ENCODE measurements at places on chromosomes 2 and 18.

DNA sequence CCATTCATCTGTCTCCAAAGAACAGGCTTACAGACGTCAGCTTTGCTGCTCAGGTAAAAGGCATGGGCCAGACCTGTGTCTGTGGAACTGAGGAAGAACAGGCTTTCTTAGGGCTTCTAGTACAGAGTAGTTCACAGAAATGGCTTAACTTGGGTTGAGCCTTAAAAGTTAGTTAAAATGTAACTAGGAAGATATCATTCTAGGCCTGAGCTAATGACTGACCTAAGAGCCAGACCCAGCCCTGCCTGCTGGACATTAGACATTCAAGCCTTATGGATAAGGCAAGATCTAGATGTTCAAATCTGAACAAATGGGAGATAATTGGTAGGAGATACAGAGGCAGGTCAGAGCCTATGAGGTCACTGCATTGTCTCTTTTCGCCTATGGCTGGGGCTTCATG lies 73.9 kb upstream of the SLC14A2 start:
- no peak for DNase-seq

DNA sequence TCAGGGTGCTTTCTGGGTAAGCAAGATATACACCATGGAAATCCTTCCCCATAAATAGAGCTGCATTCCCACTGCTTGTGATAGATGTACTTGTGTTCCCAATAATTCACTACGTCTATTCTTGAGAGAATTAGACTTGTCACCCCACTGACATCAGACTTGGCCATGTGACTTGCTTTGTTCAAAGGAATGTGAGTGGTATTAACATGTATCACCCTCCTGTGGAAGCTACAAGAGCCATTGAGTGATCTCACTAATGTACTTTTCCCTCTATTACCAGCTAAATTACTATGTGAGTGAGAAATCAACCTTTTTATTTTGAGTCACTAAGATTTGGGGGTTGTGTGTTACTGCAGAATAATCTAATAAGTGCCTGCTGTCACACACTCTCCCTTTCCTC lies 176.0 kb downstream of the CCDC178 start:
- DNase-seq: peak; percentile 12

DNA sequence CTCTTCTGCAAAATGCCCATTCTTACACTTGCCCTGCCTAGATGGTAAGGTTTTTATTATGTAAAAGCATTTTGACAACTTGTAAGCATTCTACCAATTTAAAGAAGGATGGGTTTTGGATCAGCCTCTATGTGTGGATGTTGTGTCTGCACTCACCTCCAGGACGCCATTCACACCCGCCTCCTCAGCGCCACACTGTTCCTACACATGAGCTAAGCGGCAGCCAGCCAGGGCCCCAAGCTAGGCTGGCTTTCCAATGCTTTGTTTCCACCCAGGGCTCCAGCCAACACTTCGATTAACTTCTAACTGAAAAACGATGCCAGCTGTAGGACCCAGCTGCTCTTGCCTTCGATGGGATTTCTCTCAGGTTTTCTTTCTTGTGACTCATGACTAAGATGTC lies 73.3 kb upstream of the FZD7 start:
- no peak for DNase-seq

DNA sequence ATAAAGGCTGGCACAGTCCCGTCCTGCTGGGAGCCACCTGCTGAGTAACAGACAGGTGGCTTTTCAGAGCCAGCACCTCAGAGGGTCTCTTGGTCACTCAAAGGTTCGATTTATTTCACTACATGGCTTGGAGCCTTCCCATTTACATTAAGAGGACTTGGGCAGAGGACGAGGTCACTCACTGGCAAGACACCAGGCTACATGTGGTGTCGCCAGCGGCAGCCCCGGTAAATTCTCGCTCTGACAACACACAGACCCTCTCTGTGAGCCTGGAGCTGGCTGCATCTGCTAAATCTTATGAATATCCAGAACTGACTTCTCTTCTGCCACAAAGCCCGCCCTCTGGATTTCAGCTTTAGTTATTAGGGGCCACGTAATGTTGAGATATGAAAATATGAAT lies 254.7 kb downstream of the VAPA start:
- DNase-seq: no peak

DNA sequence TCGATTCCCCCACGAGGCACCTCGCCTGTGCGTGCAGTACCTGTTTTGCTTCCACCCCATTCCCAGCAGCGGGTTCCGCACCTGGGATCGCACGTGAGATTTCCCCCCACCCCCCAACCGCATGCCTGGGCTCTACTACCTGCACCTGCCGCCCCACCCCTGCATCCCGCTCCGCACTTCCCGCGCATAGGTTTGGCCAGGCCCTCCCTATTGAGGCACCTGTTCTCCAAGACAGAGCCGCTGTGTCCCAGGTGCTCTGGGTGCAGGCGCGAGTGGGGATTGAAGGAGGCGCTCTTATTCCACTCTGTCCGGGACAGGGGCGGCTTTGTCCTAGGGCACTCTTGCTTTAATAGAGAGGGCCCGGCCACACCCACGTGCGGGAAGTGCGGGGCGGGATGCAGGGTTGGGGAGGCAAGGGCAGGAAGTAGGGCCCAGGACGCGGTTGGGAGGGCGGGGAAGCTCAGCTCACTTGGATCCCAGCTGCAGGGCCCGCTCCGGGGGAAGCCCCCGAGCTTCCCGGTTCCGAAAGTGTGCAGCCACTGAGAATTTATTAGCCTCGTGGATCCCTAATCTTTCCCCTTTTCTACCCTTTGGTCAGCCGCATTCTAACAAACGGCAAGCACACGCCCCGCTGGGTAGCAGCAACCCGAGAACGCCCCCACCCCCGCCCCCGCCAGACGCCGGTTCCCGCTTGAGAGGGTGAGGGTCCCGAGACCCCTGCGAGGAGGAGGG lies 670 bp upstream of the MOCOS start:
- no peak for DNase-seq

GRCh38 chr2:8851811-8852560 lies 14.6 kb upstream of the KIDINS220 start:
- no peak for DNase-seq

DNA sequence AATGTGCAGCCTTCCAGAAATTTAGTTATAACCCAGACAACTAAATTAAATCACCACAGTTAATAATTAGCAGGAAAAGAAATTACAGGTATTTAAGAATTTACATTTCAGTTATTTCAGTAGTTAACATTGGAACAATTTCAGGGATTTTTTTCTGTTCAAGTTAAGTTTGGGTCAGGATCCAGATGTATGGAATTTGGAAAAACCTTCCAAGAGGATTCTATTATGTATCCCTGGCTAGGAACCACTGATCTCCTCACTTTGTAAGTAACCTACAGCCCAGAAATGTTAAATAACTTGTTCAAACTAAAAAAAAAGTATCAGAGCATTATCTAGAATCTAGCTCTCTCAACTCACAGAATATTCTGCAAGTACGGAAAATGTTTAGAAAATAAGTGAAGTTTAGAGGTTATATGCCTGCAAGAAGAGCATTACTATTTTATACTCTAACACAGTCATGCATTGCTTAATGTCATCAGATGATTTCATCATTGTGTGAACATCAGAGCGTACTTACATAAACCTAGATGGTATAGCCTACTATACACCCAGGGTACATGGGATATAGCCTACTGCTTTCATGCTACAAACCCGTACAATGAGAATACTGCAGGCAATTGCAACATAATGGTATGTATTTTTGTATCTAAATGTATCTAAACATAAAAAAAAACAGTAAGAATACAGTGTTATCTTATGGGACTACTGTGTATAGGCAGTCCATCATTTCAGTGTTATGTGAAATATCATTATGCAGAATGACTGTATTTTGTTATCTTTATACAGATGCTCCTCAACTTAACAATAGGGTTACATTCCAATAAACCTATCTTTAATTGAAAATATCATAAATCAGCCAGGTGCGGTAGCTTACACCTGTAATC lies 6.1 kb downstream of the NCKAP1 start:
- peak; percentile 55 for DNase-seq

GRCh38 chr2:103292573-103292972 lies 530.7 kb downstream of the TMEM182 start:
- no peak for DNase-seq

DNA sequence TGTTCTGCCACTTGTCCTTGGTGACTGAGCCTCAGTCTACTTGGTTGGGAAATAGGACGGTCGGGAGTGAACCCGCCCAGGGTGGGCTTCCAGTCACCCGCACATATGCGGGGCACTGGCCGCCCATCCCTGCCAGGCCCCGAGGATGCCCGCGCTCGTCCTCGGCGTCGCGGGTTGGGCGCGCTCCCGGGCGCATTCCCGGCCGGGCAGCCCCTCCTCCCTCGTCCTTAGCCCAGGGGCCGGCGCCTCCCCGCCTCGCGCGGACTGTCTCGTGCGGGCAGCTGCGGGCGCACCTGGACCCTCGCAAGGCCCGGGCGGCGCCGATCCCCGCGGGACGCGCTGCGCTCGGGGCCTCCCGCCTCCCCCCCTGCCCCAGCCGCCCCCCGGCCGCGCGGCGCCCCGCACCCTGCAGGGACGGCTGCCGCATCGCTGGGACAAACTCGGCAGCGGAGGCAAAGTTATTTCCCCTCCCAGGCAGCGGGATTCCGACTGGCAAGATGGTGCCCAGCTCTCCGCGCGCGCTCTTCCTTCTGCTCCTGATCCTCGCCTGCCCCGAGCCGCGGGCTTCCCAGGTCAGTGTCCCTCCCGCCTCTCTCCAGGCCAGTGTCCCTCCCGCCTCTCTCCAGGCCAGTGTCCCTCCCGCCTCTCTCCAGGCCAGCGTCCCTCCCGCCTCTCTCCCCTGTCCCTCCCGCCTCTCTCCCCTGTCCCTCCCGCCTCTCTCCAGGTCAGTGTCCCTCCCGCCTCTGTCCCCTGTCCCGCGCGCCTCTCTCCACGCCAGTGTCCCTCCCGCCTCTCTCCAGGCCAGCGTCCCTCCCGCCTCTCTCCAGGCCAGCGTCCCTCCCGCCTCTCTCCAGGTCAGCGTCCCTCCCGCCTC lies at the start of gene FBLN7:
TSS of gene FBLN7 (plus strand) at position 227 of the 874 bp plus-strand sequence. CDS start at position 498, 271 bp downstream.
- DNase-seq: peak; percentile 10

DNA sequence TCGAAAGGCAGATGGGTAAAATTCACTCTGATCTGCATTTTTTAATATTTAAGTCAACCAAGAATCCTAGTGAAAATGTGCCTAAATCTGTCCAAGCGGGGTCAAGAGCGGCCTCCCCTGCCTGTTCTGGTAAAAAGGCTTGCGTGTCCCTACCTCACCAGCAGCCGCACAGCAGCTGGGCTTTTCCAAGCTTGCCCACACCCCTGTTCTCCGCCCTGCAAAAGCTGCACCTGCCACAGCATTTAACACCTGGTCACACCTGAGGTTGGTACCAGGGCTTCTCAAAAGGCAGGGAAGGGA lies 25.8 kb upstream of the TMEM182 start:
- no peak for DNase-seq

DNA sequence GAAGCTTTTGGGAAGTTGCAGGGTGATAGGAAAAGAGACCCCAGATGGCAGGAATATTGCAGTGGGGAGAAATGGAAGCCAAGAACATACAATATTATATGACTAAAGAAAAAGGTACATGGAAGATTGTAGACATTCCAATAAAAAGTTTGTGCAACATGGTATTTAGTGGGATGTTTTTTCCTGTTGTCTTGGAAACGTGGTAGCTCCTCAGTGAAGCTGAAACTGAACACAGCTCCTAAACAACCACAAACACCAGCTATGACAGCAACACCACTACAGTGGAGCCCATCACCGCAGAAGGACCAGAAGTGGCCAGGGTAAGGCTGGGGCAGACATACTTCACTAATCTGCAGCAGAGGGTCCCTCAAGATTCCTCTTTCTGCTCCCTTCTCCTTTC lies 246.8 kb downstream of the CDH20 start:
- peak; percentile 40 for DNase-seq

- no peak for DNase-seq
These were observed 81.8 kb upstream of the RBMS1 start for GRCh38 chr2:160575368-160575767.

DNA sequence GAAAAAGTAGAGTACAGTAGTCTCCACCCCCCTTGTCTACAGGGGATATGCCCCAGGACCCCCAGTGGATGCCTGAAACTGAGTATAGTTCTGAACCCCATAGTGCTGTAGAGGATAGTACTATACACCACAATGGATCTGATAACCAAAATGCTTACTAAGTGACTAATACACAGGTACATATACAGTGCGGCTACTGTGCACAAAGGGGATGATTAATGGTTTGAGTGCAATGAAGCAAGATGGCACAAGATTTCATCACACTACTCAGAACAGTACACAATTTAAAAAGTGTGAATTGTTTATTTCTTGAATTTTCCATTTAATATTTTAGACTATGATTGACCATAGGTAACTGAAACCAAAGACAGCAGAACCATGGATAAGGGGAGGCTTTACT lies 446.9 kb upstream of the NRP2 start:
- DNase-seq: no peak

- DNase-seq: no peak
These were observed 17.4 kb downstream of the ASPRV1 start for GRCh38 chr2:69943843-69944525.

DNA sequence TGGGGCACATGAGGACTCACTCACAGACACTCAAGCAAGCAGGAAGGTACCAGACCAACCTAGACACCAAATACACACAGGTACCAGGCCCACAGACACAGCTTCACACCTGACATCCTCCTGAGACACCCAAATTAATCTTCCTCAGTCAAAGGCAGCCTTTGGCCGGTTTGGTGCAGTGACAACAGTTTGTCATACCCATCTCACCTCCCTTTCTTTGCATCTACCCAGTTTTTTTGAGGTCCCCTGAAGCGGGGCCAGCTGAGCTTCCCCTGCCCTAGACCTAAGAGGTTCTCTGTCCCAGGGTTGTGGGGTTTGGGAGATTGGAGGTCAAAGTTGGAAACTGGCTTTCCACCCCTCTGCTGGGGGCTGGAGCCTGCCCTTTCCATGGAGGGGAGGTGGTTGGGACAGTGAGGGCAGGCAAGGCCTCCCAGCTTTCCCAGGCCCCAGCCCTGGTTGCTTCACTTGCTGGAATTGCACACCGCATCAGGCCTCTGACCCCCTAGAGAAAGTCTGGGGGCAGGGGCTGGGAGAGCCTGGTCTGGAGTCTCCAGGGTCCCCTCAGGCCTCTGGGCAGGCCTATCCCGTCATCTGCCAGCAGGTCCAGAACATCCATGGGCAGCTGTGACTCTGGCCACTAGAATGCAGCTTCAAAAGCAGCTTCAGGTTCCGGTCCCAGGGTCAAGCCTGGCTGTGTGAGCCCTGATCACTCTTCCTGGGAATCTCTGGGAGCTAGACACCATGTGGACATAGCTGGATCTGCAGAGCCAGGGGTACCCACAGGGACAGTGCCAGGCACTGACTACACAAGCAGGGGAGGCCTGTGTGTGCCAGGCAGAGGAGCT lies 12.5 kb upstream of the TEX261 start:
- DNase-seq: no peak

- DNase-seq: peak; percentile 86
These were observed at the start of gene RAB31 for GRCh38 chr18:9708057-9708433. TSS of gene RAB31 (plus strand) at chr18:9708301. CDS start at chr18:9708406, 105 bp downstream.

GRCh38 chr2:25920786-25921415 lies 42.6 kb upstream of the ASXL2 start:
- DNase-seq: no peak

Data from fibroblast of skin of right biceps (primary cell).